Stimulated activated CD4-positive, alpha-beta T cell treated with anti-CD3 and anti-CD28 coated beads, Interleukin-1b, Interleukin-23, amount 100 ng/mL, for 4 hours (primary cell): ENCODE measurements at places on chromosomes 5 and 9.

GRCh38 chr9:87180841-87181240 lies 233.5 kb upstream of the GAS1 start:
- DNase-seq: no peak

DNA sequence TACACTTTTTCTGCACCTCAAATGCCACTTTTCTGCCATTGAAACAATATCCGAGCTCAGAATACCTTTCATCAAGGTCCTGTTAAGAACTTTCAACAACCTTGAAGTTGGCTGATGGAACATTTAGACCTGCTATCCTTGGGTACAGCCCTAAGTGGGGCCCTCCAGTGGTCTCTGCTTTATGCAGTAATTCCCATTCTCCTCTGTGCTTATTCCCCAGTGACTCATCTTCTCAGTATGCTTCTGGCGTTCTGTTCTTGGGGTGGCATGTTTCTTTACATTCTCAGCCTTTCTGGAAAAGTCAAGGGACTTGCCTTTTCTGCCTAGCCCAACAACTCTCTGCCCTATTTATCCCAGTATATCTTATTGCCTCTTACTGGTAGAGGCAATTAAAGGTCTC lies 7.1 kb downstream of the ANP32B start:
- DNase-seq: no peak

DNA sequence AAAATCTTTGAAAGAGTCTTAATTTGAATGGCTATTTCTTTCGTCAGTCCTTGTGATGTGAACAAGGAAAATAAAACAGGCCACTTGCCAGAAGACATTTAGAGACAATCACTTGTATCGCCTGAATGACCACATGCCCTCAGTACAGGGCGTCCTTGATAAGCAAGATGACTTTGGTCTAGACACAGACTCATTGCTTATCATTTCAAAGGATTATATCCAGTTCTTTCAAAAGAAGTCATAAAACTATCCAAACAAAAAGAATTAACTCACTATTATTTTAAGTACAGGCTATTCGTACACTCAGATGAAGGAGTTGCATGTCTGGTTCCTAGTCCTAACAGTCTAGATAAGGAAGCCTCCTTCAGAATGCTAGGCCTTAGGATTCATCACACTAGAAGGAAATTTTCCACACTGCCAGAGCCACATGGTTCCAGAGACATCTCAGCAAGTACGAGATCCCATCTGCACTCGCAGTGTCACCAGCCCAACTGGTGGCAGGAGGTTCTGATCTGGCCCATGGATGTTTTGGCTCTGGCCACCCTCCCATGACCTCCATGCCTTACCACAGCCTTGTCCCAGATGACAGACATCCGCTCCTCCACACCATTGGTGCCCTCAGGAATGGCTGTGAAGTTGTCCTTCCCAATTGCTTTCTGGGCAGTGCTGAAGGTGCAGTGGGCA lies 109.6 kb downstream of the DPYSL3 start:
- no peak for DNase-seq

DNA sequence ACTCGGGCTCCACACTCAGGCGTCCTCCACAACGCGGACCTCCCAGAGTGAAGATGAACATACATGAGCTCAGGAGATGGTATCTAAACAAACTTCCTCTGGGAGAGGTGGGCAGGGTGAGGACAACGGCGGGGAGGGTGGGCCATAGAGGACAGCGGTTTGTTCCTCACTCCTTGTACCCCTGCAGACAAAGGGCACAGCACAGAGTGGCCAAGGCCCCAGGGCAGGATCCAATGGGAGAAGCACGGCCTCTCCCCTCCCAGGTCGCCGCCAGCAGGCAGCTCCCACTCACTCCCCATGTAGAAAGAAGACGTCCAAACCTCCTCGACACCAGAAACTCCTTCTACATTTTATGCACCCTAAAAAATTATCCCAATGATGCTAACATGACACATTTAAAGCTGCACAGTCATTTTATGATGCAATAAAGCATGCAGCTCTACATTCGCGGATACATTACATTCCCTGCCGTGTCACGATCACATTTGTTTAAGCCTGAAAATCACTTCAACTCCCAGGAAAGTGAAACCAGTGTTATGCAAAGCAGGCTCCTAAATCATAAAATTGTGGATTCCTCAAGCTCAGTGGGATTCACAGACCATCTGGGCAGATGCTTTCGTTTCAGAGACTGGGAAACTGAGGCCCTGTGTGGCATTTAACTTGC lies 87.5 kb upstream of the SARDH start:
- DNase-seq: no peak

GRCh38 chr5:5705010-5705409 lies 282.5 kb downstream of the ICE1 start:
- DNase-seq: no peak

DNA sequence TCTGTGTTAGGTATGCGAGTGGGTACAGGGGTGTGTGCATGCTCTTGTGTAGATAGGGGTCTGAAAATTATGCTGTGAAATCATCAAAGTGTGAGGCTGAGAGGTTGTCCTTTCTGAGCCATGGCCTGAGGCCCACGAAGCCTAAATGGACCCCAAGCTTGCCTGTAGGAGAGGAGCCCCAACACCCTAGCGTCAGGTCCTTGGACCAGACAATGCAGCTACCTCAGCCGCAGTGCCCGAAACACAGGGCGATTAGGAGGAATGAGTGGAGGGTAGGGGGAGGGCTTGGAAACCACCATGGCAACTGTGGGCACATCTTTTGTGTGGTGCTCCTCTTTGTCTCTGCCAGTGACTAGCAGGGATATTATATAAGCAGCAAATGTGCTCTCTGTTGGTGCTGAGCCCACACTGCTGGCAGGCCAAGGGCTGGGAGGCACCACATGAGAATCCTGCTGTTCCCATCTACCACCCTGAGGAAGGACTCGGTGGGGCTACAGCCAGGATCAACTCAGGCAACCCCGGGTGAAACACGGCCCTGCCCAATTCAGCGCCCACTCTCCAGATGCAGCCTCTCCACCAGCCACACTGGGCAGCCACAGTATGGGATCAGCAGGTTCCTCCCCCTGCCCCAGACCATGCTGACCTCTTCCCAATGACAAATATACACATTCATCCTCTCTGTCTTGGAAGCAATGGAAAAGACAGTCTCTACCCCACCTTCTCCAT lies 84.6 kb upstream of the FSTL4 start:
- no peak for DNase-seq

GRCh38 chr9:111016426-111017045 lies 21.7 kb downstream of the LPAR1 start:
- DNase-seq: no peak

- DNase-seq: no peak
Observed at GRCh38 chr9:35842020-35842745, 13.2 kb downstream of the TMEM8B start.

DNA sequence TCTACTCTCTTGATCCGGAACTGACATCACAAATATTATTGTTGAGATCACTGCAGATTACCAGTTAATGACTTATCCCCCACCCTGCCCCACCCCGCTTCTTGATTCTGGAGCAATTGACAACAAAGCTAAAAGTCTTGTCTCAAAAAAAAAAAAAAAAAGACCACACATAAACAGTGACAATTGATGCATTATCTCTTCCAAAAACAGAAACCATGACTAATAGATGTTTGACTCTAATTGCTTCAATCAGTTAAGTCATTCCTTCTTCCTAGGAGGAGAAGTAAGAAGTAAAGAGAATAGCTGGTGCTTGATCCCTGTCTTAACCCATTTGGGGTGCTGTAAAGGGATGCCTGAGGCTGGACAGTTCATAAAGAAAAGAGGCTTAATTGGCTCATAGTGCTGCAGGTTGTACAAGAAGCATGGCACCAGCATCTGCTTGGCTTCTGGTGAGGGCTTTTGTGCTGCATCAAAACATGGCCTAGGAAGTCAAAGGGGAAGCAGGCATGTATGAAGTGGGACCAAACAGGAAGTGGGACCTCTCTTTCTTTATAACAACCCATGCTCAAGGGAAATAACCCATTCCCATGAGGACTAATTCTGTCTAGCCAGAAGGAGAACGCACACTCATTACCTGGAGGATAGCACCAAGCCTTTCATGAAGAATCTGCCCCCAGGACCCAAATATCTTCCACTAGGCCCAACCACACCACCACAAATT lies 158.7 kb downstream of the TMEM167A start:
- no peak for DNase-seq

GRCh38 chr5:150295172-150295634 lies 5.6 kb upstream of the CAMK2A start:
- no peak for DNase-seq

GRCh38 chr9:96688187-96688586 lies 33.1 kb upstream of the PRXL2C start:
- DNase-seq: no peak

- no peak for DNase-seq
Observed at GRCh38 chr5:138639326-138639725, 64.1 kb upstream of the HSPA9 start.

- no peak for DNase-seq
Observed at GRCh38 chr9:130937146-130938076, 1.6 kb downstream of the FIBCD1 start.

DNA sequence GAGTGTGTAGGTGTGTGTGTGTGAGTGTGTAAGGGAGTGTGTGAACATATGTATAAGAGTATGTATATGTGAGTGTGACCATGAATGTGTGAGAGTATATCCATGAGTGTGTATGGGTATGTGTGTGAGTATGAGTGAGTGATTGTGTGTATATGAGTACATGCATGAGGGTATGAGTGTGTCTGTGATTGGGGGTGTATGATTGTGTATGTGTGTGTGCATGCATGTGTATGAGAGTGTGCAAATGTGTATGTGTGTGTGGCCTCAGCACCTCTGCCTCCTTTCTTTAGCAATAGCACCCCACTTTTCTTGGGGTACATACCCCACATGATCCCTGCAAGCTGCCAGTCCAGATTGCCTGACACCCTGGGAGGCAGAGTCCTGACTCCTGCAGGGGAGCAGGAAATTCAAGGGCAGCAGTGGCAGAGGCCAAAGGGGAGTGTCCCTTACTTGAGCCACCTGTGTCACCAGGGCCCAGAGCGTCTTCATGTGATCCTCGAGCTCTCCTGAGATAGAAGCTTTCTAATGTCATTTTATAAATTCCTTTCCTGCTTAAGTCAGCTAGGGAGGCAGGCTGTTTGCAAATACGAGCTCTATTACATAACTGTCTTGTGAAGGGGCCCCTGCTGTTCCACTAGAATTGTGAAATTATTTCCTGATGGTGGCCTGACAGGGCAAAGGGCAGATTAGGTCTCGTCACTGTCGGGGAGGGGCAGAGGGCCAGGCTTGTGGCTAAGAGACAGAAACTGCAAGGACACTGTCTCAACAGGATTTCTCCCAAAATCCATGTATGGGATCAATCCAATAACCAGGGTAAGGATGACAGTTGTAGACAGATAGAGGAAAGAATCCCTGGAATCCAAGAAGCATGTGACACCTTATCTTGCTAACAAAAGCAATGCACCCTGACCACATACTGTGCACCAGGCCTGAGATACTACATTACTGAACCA lies 389.1 kb downstream of the GADD45G start:
- no peak for DNase-seq

- no peak for DNase-seq
Observed at GRCh38 chr9:90868555-90868954, 66.9 kb downstream of the SYK start.

- DNase-seq: no peak
Observed at GRCh38 chr9:128415281-128415680, 5.4 kb upstream of the CERCAM start.

GRCh38 chr9:32738501-32739172 lies 44.7 kb upstream of the TMEM215 start:
- DNase-seq: no peak

DNA sequence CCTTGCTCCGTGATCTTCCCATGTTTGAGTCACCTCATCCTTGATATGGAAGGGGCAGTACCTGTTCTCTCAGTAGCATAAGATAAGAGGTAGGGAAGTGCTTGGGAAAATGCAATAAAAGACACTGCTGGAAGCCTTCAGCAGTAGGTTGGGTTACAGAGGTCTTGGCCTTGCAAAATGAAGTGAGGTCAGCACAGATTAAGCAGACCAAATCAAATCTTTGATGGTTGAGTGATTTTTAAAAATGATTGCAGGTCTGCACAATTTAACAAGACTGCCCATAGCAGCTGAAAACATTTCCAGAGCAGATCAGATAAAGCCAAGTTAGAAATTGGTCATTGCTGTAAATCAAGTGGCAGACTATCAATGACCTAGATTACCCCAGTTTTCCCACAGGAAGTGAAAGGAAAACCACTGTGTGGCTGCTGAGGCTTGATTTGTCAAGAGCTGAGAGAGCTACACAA lies 32.9 kb downstream of the PALM2AKAP2 start:
- DNase-seq: no peak

DNA sequence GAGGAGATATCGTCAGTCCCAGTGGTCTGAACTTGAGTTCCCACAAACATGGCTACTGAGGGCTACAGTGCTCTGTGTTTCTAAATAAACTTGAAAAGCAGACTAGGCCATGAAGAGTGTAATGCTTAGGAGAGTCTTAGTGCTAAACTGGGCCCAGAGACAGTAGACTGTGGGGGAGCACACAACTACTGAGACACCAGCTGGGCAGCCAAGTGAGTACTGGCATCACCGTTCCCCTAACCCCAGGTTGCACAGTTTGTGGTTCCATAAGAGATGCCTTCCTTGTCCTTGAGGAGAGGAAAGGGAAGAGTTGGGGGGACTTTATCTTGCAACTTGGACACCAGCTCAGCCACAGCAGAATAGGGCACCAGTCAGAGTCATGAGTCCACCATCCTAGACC lies 172.1 kb upstream of the DMRTA1 start:
- DNase-seq: no peak

- DNase-seq: no peak
Observed at GRCh38 chr5:164090358-164090757, 584.9 kb downstream of the MAT2B start.

- no peak for DNase-seq
Observed at GRCh38 chr9:472479-473075, 257.9 kb downstream of the DOCK8 start.

GRCh38 chr9:7145361-7146069 lies 387.7 kb downstream of the KDM4C start:
- no peak for DNase-seq

DNA sequence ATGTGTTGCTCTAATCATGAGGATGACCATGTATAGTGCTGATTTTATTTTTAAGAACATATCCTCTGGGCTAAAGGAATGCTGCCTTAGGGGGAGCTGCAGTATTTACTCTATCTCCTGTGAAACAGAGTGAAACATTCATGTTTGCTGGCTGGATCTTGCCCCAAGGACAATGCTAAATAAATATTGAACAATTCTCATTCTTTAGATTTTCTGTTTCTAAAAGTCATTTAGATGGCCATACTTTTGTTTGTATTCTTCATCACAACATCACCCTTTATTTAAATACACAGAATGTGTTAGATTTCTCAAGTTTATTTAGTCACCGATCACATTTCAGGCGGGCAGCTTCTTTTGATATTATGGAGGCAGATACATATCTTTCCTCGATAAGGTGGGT lies 103.3 kb downstream of the ARHGEF28 start:
- no peak for DNase-seq

- DNase-seq: no peak
Observed at GRCh38 chr5:111401906-111402305, 110.4 kb downstream of the STARD4 start.

DNA sequence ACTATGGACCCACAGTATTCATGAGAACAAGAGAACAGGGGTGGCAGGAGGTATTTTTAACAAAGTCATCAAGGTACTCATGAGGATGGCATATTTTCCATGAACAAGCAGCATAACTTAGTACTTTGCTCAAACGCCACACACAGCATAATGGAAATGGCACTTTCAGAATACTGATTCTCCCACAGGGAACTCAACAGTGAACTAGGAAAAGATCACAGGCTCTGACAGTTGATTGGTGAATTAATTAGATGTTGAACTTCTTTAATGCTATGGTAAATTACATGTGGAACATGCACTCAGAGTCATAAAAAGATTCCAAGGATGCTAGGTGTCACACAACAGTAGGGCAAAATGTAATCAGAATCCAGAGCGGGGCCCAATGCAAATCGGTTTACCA lies 1088.6 kb upstream of the C9orf72 start:
- DNase-seq: no peak
